ENCODE measurements at places on chromosomes 12 and 14.
A peak's percentile ranks its signal among the peaks of the same experiment; 100 is the strongest.

GRCh38 chr14:85042301-85042700, 487.6 kb upstream of the FLRT2 start:
- H3K27ac ChIP-seq: no peak overlapping the region
- H3K27me3 ChIP-seq: no peaks in the 10 kb centered on the region
- H3K4me1 ChIP-seq: no peaks in the 10 kb centered on the region
- DNase-seq: no peak
- no peaks in the 10 kb centered on the region for H3K36me3 ChIP-seq

GRCh38 chr12:77728018-77728417, 102.7 kb upstream of the NAV3 start:
- H3K4me1 ChIP-seq: no peaks in the 10 kb centered on the region
- H3K36me3 ChIP-seq: no peaks in the 10 kb centered on the region
- no peak overlapping the region for H3K27ac ChIP-seq
- no peak for DNase-seq
- no peak overlapping the region for H3K4me3 ChIP-seq

GRCh38 chr14:85762526-85762925, 232.6 kb downstream of the FLRT2 start:
- no peak overlapping the region for H3K27ac ChIP-seq
- no peak for DNase-seq
- H3K27me3 ChIP-seq: no peaks in the 10 kb centered on the region
- no peak overlapping the region for H3K4me3 ChIP-seq
- no peaks in the 10 kb centered on the region for H3K4me1 ChIP-seq

- no peak overlapping the region for H3K4me3 ChIP-seq
- H3K27me3 ChIP-seq: no peaks in the 10 kb centered on the region
- H3K36me3 ChIP-seq: peaks cover 88% of the 10 kb centered on the region
Measured at GRCh38 chr12:50725011-50725942, 38.6 kb upstream of the ATF1 start.

- no peaks in the 10 kb centered on the region for H3K36me3 ChIP-seq
- peak within 1 kb of the TSS; percentile 65 for H3K27ac ChIP-seq
- H3K27me3 ChIP-seq: no peaks in the 10 kb centered on the region
- peaks cover 21% of the 10 kb centered on the region for H3K4me1 ChIP-seq
- peak; percentile 92 for DNase-seq
- peak within 1 kb of the TSS; percentile 70 for H3K4me3 ChIP-seq
Measured at GRCh38 chr12:110688446-110689280, at the start of gene HVCN1. TSS of gene HVCN1 (minus strand) at chr12:110689115. CDS start at chr12:110683245, 5,870 bp downstream.
